ENCODE measurements at places on chromosomes 13 and 19. TPM values are rescaled to one million over a fixed set of nuclear protein-coding genes. Genes with fewer than 3 reads are reported as not detected.

- DNase-seq = no peak
Observed at GRCh38 chr13:110070511-110071120, 236.3 kb downstream of the COL4A1 start.

DNA sequence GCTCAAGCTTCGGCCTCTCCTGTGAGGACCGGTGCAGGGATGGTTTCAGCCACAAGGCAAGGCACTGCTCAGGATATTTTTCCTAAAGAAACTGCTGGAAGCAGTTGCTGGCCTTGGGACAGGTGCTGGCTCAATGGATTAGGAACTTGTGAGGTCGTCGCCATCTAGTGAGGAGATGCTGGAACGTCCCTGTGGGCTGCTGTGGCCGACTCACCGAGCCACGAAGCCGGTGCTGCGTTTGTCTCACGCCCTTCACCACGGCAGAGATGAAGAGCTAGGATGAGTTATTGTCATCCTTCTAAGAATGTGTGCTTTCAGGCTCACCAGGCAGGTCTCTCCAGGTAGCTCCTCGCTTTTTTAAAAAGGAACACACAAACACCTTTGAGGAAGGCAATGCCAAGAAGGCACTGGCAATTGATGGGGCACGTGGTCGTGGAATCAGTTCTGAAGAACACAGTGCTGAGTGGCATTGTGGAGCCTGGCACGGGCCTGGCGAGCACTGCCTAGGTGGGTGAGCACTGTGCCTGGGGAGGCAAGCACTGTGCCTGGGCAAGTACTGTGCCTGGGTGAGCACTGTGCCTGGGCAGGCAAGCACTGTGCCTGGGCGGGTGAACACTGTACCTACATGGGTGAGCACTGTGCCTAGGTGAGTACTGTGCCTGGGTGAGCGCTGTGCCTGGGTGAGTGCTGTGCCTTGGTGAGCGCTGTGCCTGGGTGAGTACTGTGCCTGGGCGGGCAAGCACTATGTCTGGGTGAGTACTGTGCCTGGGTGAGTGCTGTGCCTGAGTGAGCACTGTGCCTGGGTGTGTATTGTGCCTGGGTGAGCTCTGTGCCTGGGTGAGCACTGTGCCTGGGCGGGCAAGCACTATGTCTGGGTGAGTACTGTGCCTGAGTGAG, 140.4 kb downstream of the TEX29 start:
- DNase-seq = no peak

- DNase-seq = no peak
Observed at GRCh38 chr19:13825489-13826441, 30.5 kb downstream of the ZSWIM4 start.

DNA sequence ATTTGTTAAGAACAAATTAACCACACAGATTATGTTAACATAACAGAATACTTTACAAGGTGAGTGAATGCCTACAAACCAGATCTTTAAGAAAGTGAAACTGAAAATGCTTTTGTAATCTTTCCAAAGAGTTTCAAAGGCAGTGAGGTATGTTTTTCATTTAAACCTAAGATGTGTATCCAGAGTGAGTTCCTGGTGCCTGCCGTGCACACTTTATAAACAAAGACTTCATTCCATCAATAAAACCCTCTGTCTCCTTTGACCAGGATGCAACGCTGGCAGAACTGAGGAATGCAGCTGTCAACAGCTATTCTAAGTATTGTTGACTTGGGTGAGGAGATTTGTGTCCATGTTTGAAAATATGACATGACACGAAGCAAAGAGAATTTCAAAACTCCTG, 344.6 kb downstream of the DNAJC15 start:
- no peak for DNase-seq

GRCh38 chr19:8391198-8392016, 1.2 kb downstream of the RAB11B start:
- DNase-seq = no peak

- DNase-seq = no peak
Observed at GRCh38 chr19:14901675-14902260, 15.8 kb upstream of the OR7A17 start.

GRCh38 chr13:97307882-97308624, 85.9 kb downstream of the MBNL2 start:
- no peak for DNase-seq

DNA sequence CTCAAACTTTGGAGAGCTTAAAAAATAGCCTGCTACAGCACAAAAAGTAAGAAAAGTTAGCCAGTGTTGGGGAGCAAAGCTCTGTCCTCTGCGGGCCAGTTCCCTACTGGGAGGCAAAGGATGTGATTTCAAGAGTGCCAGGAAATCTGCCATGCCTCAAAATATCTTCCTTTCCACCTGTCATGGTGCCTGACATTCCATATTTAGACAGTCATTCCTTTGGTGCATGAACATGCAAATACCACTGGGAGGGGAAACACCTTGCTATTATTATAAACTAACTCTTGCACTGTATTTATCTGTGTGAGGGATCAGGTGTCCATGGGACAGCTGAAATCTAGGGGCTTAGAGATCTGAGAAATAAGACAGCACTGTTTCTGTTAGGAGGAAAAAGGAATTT, 10.3 kb downstream of the FREM2 start:
- no peak for DNase-seq

DNA sequence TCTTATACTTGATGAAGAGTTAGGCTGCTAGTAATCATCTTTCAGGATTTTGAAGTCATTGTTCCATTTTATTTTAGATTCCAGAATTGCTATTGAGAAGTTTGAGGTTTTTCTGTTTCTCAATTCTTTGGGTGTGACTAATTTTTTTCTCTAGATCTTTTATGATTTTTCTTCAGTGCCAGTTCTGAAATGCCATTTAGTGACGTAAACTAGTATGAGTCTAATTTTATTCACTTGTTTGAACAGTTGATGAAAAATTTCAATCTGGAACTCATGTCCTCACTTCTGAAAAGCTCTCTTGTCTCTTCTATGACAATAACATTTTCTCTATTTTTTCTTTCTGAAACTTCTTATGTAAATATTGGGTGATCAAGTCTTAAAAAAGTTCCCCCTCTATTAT, 188.5 kb upstream of the HTR2A start:
- no peak for DNase-seq

Gene CD79A
- total RNA-seq = 2.7 TPM

Gene CPAMD8
- total RNA-seq = not detected

Gene SPACA4
- total RNA-seq = not detected

Gene ZNF90
- 4.5 TPM for total RNA-seq

Gene ZNF682
- 6.2 TPM for total RNA-seq

Measured in activated T-cell treated with anti-CD3 and anti-CD28 coated beads, Interleukin-2, amount 50 U/mL, for 4 hours (primary cell).